ENCODE measurements at places on chromosomes 13 and 19. TPM values are rescaled to one million over a fixed set of nuclear protein-coding genes. Genes with fewer than 3 reads are reported as not detected.

GRCh38 chr13:91397595-91397994 lies 826 bp upstream of the GPC5 start:
- no peak for DNase-seq

- no peak for DNase-seq
Measured at GRCh38 chr13:40318366-40318765, 348.1 kb downstream of the FOXO1 start.

GRCh38 chr19:10116085-10116865 lies 3.4 kb downstream of the EIF3G start:
- no peak for DNase-seq

- DNase-seq: peak; percentile 3
Measured at GRCh38 chr13:74825152-74825937, 656.6 kb downstream of the TBC1D4 start.

DNA sequence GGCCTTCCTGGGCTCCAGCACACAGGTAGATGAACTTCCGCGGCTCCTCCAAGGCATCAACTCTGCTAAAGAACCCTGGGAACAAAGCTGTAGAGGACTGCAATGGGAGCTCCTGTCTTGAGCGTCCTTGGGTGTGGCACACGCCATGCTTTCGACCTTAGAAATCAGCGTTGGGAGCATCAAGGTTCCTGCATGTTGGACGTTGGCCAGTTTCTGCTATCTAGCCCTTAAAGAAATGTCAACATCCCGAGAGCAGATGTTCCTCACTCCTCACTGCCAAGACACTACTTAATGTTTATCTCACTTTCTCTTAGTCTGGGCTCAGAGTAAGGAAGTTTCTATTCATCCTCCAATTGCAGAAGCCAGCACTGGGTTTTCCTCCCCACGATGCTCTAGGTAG lies 70.6 kb upstream of the MEDAG start:
- DNase-seq: no peak

- DNase-seq: no peak
Measured at GRCh38 chr13:45907503-45907902, 56.0 kb upstream of the SIAH3 start.

DNA sequence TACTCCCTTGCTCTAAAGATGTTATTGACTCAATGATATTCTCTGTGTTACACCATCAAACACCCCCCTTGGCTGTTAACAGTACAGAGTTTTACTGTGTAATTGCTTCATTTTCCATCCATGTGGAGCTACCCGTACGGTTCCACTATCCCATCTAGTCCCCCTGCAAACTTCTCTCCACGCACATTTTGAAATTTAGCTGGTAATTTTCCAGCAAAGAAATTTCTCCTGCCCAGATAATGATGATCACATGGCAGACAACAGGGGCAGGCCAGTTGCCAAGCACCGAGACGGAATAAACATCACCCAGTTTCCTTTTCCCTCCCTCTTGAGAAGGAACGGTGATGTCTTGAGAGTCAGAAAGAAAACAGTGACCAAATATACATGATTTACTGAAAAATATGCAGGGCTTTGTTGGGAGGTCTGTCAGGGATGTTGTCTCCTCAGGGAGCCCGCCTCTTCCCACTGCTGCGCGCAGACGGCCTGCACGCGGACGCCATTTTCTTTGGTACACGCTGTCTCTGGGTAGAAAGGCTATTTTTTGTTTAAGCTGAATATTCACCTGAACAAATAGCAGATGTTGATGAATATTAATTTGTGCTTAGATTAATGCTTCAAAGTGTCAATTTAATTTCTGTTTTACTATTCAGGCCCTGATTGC lies 109.9 kb downstream of the OLFM4 start:
- DNase-seq: no peak

GRCh38 chr19:38700350-38700901 lies 43.8 kb downstream of the CAPN12 start:
- DNase-seq: no peak

DNA sequence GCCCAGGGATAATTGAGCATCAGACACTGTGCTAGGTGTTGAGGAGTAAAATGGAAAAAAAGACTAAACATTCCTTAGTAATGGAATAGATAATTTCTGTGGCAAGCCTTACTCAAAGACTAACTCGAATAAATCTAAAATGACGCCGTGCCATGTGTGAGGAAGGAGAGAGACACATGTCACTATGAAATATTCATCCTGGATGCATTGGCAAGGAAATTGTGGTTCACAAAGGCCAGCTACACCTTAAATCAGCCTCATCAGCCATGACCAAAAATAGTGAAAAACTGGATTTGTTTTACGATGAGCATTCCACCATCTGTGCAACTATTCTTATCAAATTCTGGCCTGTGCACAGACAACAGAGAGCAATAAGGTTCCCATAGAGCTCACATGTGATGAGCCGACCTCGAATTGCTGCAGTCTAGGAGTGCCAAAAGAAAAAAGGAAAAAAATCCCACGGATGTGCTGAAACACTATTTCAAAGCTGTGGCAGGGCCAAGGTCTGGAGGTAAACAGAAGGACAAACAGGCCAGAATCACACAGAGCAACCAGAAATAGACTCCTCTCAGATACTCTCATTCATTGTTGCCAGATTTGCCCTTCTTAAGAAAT lies 505.7 kb downstream of the EFNB2 start:
- no peak for DNase-seq

DNA sequence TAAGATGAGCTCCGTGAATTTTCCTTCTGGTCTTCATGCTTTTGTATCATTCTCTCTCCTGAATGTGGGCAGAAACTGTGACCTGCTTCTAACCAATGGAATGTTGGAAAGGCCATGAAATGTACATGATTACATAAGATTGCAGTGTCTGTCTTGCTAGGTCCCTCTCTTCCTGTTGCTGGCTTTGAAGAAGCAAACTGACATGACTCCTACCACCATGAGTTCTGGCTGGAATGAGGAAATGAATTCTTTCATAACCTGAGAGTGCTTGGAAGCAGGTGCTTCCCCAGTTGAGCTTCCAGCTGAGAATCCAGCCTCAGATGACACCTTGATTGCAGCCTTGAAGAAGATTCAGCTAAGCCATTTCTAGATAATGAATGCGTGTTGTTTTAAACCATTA lies 275.0 kb upstream of the MIR17HG start:
- no peak for DNase-seq

The LAMP1 gene
- polyA plus RNA-seq: 89.0 TPM

The ATP4A gene
- polyA plus RNA-seq: not detected

The CFAP97D2 gene
- not detected for polyA plus RNA-seq

Data from hindlimb muscle (tissue), 1 donor.